ENCODE measurements at places on chromosomes 4 and X. TPM values are rescaled to one million over a fixed set of nuclear protein-coding genes. Genes with fewer than 3 reads are reported as not detected.

TMPRSS11D gene
- 6.6 TPM for total RNA-seq

FAM47A gene
- total RNA-seq: not detected

PITX2 gene
- total RNA-seq: 58.0 TPM

SLC26A1 gene
- 0.31 TPM for total RNA-seq

GABRB1 gene
- total RNA-seq: not detected

HPSE gene
- total RNA-seq: 1.0 TPM

CFP gene
- total RNA-seq: 1.9 TPM

XKRX gene
- total RNA-seq: 1.0 TPM

DGKK gene
- 0.10 TPM for total RNA-seq

NHS gene
- 3.5 TPM for total RNA-seq

SCD5 gene
- 15.1 TPM for total RNA-seq

HSFX4 gene
- total RNA-seq: not detected

KLHL34 gene
- total RNA-seq: 3.4 TPM

REST gene
- total RNA-seq: 56.1 TPM

NR3C2 gene
- 35.4 TPM for total RNA-seq

CSTF2 gene
- 11.4 TPM for total RNA-seq

GALNT7 gene
- 29.3 TPM for total RNA-seq

INPP4B gene
- 39.4 TPM for total RNA-seq

DGAT2L6 gene
- not detected for total RNA-seq

CHST7 gene
- total RNA-seq: 11.7 TPM

CPE gene
- total RNA-seq: 147 TPM

CT45A1 gene
- total RNA-seq: not detected

MGARP gene
- not detected for total RNA-seq

RTL3 gene
- total RNA-seq: 1.9 TPM

ERAS gene
- total RNA-seq: not detected

MAGEA12 gene
- total RNA-seq: not detected

DACH2 gene
- total RNA-seq: 0.72 TPM

AVPR2 gene
- total RNA-seq: 1.7 TPM

ANXA3 gene
- 26.3 TPM for total RNA-seq

SPACA5B gene
- total RNA-seq: not detected

ZNF630 gene
- 4.6 TPM for total RNA-seq

HELT gene
- total RNA-seq: not detected

CT45A3 gene
- not detected for total RNA-seq

SHROOM2 gene
- total RNA-seq: 2.6 TPM

NAA11 gene
- total RNA-seq: not detected

CDKL5 gene
- total RNA-seq: 9.3 TPM

HMX1 gene
- not detected for total RNA-seq

ARHGEF38 gene
- total RNA-seq: 1.3 TPM

CCKAR gene
- total RNA-seq: 14.9 TPM

GASK1B gene
- total RNA-seq: 119 TPM

MAGEA2 gene
- total RNA-seq: not detected

PRKX gene
- 18.9 TPM for total RNA-seq

NEUROG2 gene
- total RNA-seq: not detected

GPR143 gene
- total RNA-seq: not detected

ADH1A gene
- not detected for total RNA-seq

RAB9B gene
- 36.2 TPM for total RNA-seq
